ENCODE measurements at places on chromosomes 12 and 14. TPM values are rescaled to one million over a fixed set of nuclear protein-coding genes. Genes with fewer than 3 reads are reported as not detected.

DNA sequence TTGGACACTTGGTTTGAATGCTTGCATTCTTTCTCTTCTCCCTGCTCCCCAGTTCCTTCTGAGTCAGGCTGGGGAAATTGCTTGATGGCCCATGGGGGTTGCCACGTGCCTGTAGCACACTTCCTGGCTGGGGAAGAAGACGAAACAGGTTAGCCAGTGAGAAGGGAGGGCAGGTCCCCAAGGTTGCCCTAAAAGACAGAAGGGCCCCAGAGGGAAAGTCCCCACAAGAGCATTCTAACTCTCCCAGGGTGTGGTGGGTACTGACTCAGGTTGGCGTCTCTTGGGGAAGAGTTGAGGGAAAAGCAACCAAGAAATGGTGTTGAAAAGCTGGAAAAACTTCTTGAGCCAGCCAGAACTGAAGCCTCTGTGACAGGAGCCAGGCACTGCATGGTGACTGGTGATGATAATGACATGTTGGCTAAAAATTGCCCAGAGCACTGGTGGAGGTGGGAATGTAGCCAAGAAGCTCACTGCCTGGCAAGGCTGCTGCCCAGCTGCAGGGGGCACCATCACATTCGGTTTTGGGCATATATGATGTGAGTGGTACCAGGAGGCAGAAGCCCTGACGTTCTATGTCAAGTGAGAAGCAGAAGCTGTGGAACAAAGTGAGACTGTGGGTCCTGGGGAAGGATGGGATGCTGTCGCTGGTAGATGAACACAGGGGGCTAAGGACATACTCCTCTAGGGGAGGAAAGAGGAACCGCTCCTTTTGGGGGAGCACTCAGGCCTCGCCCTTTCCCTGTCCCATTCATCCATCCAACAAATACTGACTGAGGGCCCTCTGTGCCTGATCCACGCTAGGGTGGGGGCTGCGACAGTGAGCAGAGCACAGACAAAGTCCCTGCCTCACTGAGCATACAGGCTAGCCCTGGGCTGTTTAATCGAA is 8.1 kb upstream of the RABGGTA start:
- H3K27ac ChIP-seq: no peak overlapping the region
- no peak for DNase-seq
- no peaks in the 10 kb centered on the region for H3K27me3 ChIP-seq

DNA sequence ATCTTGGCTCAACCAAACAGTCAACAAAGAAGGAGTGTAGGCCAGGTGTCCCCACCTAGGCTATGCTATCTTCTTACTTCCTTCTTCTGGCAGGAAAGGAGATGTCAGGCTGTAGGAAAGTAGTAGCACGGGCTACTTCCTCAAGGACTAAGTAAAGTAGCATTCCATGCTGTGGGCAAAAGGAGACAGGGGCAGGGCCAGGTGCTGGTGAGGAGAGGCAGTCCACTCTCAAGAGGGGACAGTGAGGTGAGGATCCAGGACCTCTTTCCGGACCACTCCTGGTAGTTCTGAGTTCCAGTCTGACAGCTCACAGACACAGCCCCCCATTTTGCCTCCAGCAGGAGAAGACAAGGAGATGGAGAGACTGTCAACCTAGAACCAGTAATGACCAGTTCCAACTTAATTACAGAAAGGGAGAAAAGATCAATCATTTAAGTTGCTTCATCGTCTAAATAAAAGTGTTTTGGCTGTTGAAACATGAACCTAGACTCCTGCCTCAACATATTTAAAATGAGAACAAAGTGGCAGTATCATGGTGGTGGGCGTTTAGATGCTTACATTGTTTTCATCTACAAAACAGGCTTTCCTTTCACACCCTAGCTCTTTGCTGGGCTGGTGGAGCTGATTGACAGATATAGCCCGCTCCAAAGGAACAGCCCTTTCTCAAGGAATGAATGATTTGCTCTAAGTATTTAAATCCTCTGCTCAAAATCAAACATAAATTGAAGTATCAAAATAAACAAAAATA is 5.1 kb upstream of the SSTR1 start:
- no peaks in the 10 kb centered on the region for H3K36me3 ChIP-seq
- no peak for DNase-seq
- no peak overlapping the region for H3K27ac ChIP-seq
- no peak overlapping the region for H3K4me3 ChIP-seq
- no peaks in the 10 kb centered on the region for H3K4me1 ChIP-seq

- no peak overlapping the region for H3K27ac ChIP-seq
- H3K27me3 ChIP-seq: no peaks in the 10 kb centered on the region
- H3K36me3 ChIP-seq: no peaks in the 10 kb centered on the region
- H3K4me1 ChIP-seq: no peaks in the 10 kb centered on the region
- DNase-seq: no peak
- H3K4me3 ChIP-seq: no peak overlapping the region
These were observed 35.3 kb downstream of the VWF start for GRCh38 chr12:6088921-6089747.

- H3K36me3 ChIP-seq: no peaks in the 10 kb centered on the region
- no peak overlapping the region for H3K27ac ChIP-seq
- H3K27me3 ChIP-seq: no peaks in the 10 kb centered on the region
- no peak overlapping the region for H3K4me3 ChIP-seq
- no peaks in the 10 kb centered on the region for H3K4me1 ChIP-seq
These were observed 157.9 kb downstream of the ZNF664 start for GRCh38 chr12:124130691-124131591.

GRCh38 chr14:80059041-80059440 is 152.3 kb downstream of the DIO2 start:
- no peak overlapping the region for H3K27ac ChIP-seq
- H3K4me1 ChIP-seq: no peaks in the 10 kb centered on the region
- no peaks in the 10 kb centered on the region for H3K36me3 ChIP-seq

The BAG5 gene
- 13.8 TPM for total RNA-seq

The PROX2 gene
- total RNA-seq: not detected

The RFLNA gene
- total RNA-seq: 3.9 TPM

The OAS3 gene
- 6.7 TPM for total RNA-seq

The ACSS3 gene
- 25.6 TPM for total RNA-seq
